ENCODE measurements at places on chromosomes 6 and 20.
A peak's percentile ranks its signal among the peaks of the same experiment; 100 is the strongest.

GRCh38 chr6:121434037-121434770 lies 1.2 kb upstream of the GJA1 start:
- DNase-seq, result no peak

DNA sequence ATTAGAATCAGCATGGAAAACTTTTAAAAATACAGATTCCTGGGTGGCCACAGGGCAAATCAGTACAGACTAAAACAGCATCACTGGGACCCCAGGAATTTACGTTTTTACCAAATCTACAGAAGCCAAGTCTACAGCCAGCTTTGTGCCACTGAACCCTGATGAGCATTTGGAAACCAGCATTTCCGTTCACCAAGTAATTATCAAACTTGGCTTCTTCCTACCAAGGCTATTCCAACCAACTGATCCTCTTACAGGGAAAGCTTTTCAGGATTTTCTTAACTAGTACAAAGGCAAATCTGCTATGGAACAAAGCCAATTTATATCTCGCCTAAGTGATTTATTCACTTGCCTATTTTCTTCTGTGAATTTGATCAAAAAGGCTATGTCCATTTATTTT lies 47.0 kb downstream of the PLAGL1 start:
- DNase-seq, result no peak

GRCh38 chr6:145875496-145876211 lies 61.1 kb upstream of the FBXO30 start:
- no peak for DNase-seq

DNA sequence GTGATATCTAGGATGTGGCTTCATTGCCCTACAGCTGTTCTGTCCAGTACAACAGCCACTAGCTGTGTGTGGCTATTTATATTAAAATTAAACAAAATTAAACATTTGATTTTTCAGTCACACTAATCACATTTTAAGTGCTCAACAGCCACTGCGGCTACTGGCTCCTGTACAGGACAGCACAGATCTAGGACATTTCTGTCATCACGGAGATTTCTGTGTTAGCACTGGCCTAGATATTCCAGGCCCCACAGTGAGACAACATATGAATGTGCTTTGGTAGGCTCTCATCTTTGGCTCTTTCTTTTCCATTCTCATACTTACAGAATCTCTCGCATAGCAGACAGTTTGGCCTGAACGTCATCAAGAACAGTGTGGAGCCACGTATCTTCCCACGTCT lies 48.4 kb upstream of the ZBTB24 start:
- DNase-seq, result no peak

GRCh38 chr6:136922685-136923006 lies 545 bp downstream of the SLC35D3 start:
- no peak for DNase-seq

DNA sequence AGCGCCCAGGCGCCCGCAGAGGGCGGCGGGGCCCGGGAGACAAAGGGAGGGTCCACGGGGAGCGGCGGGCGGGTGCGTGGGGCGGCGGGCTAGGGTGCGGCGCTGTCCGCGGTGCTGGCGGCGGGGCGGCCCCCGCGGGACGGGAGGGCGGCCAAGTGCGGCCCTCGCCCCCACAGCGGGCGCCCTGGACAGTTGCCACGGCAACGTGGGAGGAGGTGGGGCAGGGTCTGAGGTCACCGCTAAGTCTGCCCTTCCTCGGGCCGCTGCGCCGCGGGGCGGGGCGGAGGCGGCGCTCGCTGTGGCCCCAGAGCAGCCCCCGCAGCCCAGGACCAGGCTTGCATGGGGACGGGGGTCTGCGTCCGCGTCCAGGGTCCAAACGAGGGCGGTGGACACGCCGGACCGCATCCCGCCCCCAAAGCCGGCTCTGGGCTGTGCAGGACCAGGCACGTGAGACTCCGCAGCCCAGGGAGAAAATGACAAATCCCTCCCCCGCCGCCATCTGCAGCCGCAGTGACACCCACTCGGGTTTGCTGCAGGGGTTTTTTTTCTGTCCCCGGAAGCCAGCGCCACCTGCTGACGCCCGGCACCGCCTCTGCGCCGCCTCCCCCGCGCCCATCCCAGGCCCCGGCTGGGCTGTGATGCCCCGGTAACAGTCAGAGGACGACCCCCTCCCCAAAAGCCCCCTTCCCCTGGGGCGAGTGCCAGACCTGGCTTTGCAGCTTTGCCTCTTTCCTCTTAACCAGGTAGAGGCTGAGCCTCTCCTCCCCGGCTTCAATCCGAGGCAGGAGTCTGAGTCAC lies 36.8 kb downstream of the YTHDF1 start:
- no peak for DNase-seq

GRCh38 chr6:11712760-11713159 lies 65.8 kb downstream of the ADTRP start:
- no peak for DNase-seq

- DNase-seq, result no peak
Observed at GRCh38 chr6:154593122-154593521, 82.6 kb upstream of the CNKSR3 start.

DNA sequence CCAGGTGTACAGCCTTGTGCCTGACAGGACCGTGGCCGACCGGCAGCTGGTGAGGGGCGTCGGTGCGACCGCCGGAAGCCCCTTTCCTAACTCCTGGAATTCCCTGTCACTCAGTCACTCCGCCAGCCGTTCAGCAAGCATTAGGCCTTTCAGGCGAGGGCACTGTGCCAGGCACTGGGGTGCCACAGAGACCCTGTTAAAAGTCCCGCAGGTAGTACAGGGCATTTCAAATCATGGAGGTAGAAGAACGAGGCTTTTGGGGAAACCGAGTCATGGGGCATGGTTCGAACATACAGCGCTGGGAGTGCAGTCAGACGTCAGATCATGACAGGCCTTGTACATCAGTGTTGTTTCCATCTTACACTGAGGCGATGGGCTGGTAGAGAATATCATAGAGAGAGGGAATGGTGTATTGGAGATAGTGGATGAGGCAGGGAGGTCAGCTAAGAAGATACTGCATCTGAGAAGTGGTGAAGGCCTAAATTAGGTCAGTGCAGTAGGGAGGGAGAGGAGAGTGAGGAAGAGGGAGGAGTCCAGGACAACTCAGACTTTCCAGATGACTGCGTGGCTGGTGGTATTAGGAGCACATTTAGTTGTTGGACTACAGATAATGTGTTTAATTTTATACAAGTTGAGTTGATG lies 892 bp upstream of the DXO start:
- DNase-seq, result no peak

DNA sequence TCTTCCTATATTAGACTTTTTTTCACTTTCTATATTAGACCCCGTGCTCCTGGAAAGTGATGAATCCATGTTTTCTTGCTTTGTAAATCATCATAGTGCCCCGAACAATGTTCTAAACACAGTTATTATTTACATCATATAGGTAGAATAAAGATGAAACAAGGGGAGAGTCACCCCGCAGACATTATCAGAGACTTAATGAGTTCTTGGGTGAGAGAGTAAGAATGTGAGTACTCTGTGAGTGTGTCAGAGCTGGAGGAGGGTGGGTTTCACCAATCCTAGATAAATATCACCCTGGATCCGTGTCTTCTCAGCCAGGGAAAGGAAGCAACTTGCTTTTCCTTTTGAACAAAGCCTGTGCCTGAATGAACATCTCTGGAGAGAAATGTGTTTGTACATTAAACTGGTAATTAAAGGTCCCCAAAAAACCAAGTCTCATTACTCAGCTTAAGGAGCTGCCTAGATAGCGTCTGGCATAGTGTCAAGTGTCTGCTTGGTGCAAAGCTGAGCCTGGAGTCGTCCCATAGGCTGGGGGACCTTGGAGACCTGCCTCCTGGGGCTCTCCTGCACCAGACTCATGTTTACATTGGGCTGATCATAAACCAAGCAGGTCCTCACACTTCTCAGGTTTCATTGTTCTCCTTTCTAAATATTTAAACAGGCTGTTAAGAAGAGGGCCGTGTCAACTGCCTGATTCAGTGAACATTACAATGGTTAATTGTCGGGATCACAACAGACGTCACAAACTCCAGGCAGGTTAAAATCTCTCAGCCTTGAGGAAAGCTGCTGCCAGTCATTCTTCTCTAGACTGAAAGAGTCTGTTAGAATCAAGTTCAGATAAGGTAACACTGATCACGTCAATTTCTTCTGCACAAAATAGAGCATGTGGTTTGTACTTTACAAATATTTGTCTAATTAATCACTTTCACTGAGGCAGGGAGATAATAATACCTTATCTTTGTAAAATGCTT lies 179.7 kb upstream of the MYLIP start:
- no peak for DNase-seq

GRCh38 chr20:24739746-24740145 lies 209.3 kb upstream of the CST7 start:
- no peak for DNase-seq

DNA sequence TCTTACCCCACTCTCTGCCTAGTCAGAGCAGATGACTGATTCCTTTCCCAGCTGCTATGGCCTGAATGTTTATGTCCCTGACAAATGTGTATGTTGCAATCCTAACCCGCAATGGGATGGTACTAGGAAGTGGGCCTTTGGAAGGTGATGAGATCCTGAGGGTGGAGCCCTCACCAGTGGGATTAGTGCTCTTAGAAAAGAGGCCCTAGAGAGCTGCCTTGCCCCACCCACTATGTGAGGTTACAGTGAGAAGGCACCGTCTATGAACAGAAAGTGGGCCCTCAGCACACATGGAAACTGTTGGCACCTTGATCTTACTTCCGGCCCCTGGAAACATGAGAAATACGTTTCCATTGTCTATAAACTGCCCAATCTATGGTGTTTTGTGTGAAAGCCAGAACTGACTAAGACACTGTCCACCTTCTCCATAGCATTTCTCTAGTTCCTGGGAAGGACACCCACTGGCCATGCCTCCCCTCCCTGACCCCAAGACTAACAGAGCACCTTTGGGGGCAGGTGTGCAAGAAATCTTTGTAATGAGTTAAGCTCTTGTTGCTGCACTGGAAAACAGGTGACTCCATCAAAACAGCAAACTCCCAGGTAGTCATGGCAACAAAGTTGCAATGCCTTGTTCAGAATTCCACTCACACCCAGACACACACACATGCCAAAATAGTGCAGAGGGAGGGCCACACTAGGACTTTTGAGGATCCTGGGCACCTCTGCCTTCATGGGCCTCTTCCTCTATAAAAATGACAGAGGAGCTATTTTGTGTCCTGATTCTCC lies 16.2 kb downstream of the GABRR2 start:
- no peak for DNase-seq

DNA sequence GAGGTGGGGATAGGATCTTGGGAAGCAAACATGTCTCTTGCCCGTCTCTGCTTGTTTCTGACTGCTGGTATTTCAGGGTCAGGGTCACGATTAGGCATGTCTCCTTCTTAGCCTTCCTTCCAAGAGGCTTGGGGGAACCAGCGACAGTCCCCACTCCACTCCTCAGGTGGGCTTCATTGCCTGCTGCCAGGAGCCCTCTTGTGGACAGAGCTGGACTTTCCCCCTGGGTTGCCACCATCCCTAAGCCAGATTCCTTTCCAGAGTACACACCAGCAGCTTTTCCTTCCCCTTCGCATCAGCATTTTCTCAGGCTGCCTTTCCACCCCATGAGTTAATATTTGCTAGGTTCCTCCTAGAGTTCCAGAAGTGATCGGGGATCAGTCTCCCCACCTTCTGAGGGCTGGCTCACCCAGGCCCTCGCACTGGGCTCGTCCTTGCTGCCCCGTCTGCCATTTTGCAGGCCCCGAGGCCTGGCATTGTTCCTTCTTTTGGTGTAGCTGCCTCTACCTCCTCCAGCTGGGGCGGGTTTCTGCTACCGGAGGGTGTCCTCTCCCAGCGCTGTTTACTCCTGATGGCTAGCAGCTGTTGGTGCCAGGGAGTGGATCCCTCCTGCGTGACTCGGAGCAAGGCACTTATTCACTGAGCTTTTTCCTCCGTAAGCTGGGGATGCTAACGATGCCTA lies 8.8 kb upstream of the C20orf144 start:
- peak; percentile 79 for DNase-seq

GRCh38 chr6:14642136-14642505 lies 524.5 kb downstream of the CD83 start:
- no peak for DNase-seq

DNA sequence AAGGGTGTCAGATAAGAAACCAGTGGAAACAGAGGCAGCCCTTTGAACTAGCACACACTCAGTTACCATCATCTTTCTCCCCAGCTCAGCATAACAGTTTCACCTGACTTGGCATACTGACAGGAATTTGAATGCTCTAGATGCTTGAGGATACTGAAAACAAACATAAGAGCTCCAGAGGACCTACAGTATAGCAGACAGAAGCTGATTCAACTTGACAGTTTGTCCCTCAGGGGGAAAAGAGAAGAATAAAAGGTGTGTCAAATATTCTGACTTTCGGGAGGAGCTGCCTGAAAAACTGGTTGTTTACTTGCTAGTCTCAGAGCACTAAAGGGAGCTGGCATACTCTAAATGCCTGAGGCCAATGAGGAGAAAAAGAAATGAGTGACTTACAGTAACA lies 35.1 kb downstream of the EYS start:
- no peak for DNase-seq

DNA sequence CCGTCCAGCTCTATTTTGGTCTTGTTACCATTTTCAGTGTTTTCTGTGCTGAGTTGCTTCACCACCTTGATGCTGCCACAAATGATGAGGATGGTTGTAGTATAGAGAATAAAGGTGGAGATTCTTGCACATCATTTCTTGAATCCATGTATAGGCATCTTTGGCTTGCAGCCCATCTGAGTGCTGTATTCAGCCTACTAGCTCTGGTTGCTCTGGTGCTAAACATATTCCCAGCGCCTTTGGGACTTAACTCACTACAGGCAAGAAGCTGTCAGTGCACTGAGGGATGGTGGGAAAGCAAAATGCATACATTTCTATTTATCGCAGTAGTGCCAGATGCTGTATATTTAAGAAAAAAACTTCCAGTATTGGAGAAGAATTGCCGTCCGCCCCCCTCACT lies 86.0 kb downstream of the CARMIL1 start:
- no peak for DNase-seq

- DNase-seq, result peak; percentile 86
Observed at GRCh38 chr20:46709459-46710152, at the start of gene SLC2A10. SLC2A10 (plus strand) TSS chr20:46709649; CDS start chr20:46709737, 88 bp downstream.

- no peak for DNase-seq
Observed at GRCh38 chr20:50577175-50578018, 67.2 kb downstream of the PTPN1 start.

GRCh38 chr6:125587666-125588632 lies 161.5 kb upstream of the HEY2 start:
- DNase-seq, result no peak

DNA sequence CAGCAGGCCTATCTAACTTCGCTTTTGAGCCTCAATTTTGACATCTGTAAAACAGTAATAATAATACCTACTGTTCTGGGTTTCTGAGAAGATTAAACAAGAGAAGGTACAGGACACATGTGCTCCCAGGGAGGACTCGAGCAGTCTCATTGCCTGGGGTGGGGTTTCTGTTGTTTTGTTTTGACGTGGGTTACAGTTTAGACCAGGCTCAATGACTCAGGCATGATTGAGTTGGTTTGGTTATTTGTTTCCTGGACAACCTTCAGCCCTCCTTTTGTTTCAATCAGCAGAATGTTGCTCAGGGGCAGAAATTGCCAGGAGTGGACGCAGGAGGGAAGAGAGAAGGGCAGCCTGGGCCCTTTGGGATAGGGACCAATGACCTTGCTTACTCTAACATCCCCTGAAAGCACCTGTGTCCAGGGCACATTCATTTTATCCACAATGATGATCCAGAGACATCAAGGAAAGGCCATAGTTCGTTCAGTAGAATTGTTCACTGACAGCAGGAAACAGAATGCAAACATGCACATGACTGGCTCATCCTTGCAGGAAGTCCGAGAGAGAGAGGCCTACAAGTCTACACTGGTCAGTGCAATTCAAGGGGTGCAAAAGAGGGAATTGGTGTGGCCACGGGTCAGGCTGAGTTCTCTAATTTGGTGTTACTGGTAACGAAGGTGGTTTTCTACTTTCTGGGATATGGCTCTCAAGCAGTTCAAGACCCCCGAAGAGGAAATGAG lies 74.5 kb upstream of the MRPS10 start:
- no peak for DNase-seq

- DNase-seq, result no peak
Observed at GRCh38 chr6:70507161-70507560, 59.6 kb upstream of the SDHAF4 start.

Data from femur (tissue), 1 donor.